ENCODE measurements at places on chromosomes 4 and X.

DNA sequence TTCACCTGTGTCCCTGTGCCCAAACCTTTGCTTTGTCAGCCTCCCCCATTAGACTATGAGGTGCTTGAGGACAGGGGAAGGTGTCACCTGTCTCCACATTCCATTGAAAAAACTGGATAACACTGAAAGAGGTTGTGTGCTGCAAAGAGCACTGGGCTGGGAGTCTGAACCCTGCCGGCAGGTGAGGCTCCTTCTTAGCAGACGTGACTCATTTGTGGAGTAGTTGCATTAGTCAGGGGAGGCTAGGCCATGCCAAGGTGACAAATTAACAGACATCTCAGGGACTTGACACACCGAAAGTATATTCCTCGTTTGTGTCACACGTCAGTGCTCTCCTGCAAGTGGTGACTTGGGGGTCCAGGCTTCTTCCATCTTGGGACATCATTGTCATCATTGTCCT lies 95.9 kb upstream of the STX18 start:
- DNase-seq: no peak

DNA sequence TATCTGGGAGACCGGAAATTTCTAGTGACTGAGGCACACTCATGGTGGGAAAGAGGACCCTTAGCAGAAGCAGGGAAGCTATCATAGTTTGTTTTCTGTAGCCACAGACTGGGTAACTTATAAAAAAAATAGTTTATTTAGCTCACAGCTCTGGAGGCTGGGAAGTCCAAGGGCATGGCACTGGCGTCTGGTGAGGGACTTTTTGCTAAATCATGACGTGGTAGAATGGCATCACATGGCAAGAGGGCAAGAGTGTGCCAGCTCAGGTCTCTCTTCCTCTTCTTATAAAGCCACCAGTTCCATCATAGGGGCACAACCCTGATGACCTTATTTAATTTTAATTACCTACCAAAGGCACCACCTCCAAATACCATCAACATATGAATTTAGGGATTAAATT lies 13.3 kb downstream of the APLN start:
- DNase-seq: no peak

GRCh38 chrX:16516232-16516876 lies 133.6 kb upstream of the S100G start:
- no peak for DNase-seq

- DNase-seq: no peak
Measured at GRCh38 chr4:81906905-81907304, 435.2 kb upstream of the RASGEF1B start.

GRCh38 chr4:114539985-114540384 lies 58.6 kb upstream of the UGT8 start:
- no peak for DNase-seq

DNA sequence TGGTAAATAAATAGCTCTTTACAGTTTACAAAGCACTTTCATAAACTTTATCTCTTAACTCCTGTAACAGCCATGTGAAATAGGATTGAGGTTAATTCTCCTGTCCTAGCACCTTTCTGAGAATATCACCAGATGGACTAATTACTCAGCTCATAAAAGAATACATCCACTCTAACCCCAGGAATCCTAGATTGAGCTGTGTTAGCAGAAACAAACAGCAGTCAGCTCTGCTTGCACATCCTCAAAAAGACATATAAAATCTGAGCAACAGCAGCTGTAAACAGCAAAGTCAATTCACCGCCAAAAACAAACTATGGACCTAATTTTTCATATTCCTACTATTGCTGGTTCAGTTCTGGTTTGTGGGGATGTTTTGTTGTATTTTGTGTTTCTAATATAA lies 182.8 kb downstream of the QDPR start:
- DNase-seq: no peak

- DNase-seq: no peak
Measured at GRCh38 chrX:40298572-40299479, 201.1 kb upstream of the BCOR start.

- DNase-seq: no peak
Measured at GRCh38 chr4:53994382-53995102, 69.9 kb downstream of the CHIC2 start.

DNA sequence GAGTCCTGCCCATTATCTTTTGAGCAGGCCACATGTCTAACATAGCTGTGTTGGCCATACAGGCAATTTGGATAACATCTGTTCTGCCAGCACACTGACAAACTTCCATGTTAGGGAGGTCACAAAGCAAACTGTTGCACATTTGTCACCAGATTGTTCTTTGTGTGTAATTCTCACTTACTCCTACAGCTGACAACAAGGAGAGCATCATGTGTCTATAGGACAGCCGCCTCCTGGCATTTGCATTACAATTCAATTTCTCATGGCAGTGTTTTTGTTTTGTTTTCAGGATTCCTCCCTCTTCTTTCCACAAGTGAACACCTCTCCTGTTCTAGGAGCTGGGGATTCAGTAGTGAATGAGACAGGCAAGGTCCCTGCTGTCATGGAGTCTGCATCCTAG lies 94.3 kb upstream of the LEF1 start:
- no peak for DNase-seq

- no peak for DNase-seq
Measured at GRCh38 chr4:79281566-79282359, 44.1 kb downstream of the NAA11 start.

DNA sequence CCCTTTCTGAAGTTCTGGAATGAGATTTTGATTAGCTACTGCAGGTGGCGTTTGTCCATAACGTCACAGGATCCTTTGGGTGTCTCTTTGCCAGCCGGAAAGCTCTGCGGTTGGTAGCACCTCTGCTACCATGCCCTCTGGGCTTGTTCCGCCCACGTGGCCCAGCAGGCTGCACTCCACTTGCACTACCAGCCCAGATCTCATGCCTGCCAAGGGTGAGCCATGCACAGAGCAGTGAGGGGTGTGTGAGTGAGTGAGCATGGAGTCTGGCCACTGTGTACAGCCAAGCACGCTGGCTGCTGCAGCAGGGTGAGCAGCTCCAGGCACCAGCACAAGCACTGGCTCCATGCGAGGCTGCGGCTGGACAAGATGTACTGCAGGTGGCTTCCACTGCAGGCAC lies 6.6 kb upstream of the HNRNPD start:
- DNase-seq: no peak

GRCh38 chr4:90071289-90072235 lies 55.6 kb upstream of the CCSER1 start:
- DNase-seq: no peak

- no peak for DNase-seq
Measured at GRCh38 chr4:93203708-93204107, 624.8 kb upstream of the ATOH1 start.

DNA sequence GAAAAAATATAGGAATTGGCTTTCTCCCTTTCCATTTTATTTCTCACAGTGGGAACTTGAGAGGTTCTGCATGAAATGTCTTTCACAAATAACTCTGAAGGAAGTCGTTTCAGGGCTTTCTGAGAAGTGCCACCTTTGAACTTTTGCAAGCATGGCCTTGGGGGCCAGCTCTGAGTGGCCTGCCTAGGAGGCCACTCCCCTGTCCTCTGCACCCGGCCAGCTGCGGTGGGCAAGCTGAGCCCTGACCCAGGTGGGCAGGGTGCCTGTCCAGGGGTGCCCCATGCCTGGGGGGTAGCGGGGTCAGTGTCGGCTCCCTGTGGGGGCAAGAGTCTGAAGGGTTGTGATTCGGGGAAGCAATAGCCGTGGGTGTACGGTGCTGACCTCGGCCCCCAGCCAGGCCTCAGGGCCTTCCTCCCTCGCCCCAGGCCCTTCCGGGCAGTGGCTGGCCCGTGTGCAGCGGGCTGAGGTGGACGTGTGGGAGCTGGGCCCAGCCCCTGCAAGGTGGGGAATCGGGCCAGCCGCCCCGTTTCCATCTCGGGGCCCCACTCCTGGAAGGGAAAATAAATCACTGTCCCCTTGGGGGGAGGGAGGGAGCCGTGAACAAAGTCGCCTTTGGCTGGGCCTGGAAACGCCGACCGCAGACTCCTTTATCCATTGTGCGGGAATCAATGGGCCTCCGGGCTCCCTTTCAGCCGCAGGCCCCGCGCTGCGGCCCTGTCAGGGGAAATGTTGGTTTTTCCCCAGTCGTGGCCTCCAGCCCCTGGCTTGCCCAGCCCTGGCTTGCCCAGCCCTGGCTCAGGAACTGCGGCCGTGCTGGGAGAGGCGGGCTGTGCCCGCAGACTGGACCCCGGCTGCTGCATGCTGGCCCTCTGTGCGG lies 3.1 kb downstream of the FGFRL1 start:
- no peak for DNase-seq

DNA sequence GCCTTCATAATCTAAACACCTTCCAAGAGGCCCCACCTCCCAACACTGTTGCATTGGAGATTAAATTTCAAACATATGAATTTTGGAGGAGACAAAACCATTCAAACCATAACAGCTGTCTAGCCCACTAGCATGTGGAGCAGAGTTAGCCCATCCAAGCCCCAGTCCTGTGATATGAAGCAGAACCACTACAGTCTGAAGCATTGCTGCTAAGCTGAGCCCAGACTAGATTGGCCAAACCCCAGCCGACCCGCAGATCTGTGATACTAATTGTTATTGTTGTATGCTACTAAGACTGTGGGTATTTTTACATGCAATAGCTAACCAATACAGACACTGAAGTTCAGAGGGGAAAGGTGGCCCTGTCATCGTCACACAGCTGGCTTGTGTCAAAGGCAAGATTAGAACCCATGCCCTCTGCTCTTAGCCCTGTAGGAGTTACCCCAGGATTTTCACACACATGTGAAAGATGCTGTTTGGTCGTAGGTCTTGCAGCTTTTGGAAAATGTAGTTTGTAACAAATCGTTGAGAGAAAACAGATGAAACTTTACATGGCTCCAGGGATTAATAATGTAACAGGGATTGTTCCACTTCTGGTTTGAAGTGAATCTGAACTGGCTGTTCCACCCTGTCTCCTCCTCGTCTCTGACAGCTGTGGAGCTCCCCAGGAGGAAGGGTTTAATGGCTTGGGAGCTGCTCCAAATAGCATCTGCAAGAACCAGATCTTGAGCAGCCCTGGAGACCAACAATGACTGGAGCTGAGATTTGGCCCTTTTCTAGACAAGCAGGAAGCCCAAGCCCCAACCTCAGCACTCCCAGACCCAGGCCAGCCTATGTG lies 517.5 kb downstream of the MID1IP1 start:
- no peak for DNase-seq

GRCh38 chrX:31374786-31375185 lies 302.9 kb upstream of the FTHL17 start:
- no peak for DNase-seq

DNA sequence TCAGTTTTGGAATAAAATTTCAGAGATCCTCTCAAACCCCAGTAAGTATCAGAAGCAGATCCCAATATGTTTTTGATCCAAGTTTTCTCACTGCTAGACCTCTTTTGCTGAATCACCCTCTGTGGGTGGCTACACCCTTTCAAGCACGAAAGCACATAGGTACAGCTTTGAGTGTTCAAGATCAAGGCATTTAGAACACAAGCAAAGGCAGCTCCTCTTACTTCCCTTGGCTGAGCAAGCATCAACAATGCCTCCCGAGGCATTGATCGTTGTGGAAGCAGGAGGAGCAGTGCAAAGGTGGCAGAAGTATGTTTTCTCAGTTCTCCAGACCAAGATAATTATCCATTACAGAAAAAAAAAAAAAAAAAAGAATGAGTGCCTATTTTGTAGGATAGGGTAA lies 72.0 kb upstream of the TSPAN7 start:
- DNase-seq: no peak

Measured in HS-5 (cell line).